ENCODE measurements at places on chromosomes 5 and 9. TPM values are rescaled to one million over a fixed set of nuclear protein-coding genes. Genes with fewer than 3 reads are reported as not detected.
A peak's percentile ranks its signal among the peaks of the same experiment; 100 is the strongest.

The SLC34A3 gene
- total RNA-seq, result not detected

GRCh38 chr9:120914953-120915352 is 11.6 kb downstream of the TRAF1 start:
- no peaks in the 10 kb centered on the region for H3K4me1 ChIP-seq
- no peak for DNase-seq
- no peak overlapping the region for H3K27ac ChIP-seq
- no peak overlapping the region for H3K4me3 ChIP-seq
- H3K36me3 ChIP-seq, result peaks cover 8% of the 10 kb centered on the region

DNA sequence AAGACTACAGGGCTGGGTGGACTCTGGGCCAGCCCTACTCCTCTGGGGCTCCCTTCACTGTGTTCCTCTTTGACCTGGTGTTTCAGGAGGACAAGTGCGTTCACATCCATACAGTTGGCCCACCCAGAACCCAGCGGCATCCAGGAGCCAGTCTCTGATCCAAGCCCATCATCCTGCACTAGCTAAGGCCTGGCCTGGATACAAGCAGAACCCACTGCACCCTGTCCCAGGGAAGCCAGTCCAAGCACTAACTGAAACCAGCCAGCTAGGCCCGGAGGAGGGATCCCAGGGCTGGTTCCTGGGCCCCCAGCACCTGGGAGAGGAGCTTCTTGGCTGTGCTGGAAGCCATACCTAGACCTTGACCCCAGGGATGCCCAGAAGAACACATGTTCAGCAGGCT is 4.1 kb upstream of the GBGT1 start:
- no peaks in the 10 kb centered on the region for H3K27me3 ChIP-seq
- no peak overlapping the region for H3K4me3 ChIP-seq
- peaks cover 13% of the 10 kb centered on the region for H3K4me1 ChIP-seq
- H3K27ac ChIP-seq, result no peak overlapping the region
- no peak for DNase-seq

GRCh38 chr5:64497386-64497785 is 8.4 kb upstream of the RGS7BP start:
- no peak for DNase-seq
- H3K27ac ChIP-seq, result no peak overlapping the region
- H3K4me1 ChIP-seq, result no peaks in the 10 kb centered on the region
- H3K36me3 ChIP-seq, result no peaks in the 10 kb centered on the region

GRCh38 chr5:37495668-37496347 is 116.7 kb downstream of the WDR70 start:
- H3K4me3 ChIP-seq, result no peak overlapping the region
- no peaks in the 10 kb centered on the region for H3K27me3 ChIP-seq
- H3K36me3 ChIP-seq, result peaks cover 2% of the 10 kb centered on the region
- no peak for DNase-seq

DNA sequence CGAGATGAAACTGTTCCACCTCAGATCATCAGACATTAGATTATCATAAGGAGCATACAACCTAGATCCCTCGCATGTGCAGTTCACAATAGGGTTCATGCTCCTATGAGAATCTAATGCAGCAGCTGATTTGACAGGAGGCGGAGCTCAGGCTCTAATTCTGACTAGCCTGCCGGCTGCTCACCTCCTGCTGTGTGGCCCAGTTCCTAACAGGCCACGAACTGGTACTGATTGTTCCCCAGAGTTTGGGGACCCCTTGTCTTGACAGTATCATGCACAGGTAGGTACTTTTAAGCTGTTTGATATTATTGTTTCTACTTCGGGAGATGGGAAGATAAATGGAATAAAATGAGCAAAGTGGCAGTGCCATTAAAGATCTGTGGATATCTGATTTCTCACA is 66.9 kb downstream of the ZCCHC7 start:
- no peaks in the 10 kb centered on the region for H3K27me3 ChIP-seq
- no peak overlapping the region for H3K4me3 ChIP-seq
- no peak overlapping the region for H3K27ac ChIP-seq
- H3K4me1 ChIP-seq, result no peaks in the 10 kb centered on the region
- peaks cover 5% of the 10 kb centered on the region for H3K36me3 ChIP-seq
- DNase-seq, result no peak

GRCh38 chr9:112166176-112167140 is 8.6 kb downstream of the SUSD1 start:
- peaks cover 5% of the 10 kb centered on the region for H3K4me1 ChIP-seq
- no peak overlapping the region for H3K4me3 ChIP-seq
- DNase-seq, result peak; percentile 70
- no peaks in the 10 kb centered on the region for H3K27me3 ChIP-seq

DNA sequence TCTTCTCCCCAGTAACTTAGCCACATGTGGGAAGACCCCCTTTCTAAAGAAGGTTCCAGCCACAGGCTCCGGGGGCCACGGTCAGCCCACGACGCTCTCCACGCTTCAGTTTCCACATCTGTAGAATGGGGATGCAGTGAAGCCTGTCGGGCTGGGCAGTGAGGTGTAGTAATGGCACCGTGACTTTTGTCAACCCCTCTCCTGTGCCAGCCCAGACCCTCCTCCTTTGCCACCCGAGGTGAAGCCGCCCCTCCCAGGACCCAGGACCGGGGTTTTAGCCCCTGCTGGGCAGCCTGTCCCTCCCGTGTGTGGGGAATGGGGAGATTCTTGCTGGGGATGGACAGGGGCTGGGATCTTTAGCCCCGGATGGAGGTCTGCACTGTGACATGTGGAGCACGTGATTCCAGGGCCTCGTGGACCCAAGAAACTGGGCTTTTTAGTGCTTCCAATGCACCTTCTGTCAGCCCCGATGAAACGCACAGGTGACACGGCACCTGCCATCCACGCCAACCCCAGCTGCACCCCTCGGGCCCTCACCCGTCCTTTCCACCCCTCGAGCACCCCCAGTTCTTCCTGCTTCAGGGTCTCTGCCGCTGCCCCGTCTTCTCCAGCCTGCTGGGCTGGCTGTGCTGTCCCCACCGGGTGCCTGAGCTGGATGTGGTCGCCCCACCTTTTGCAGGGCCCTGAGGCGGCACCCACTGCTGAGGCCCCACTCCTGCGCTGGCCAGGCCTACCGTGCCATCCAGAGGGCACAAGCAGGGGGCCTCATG is 13.4 kb upstream of the RNU6ATAC start:
- H3K36me3 ChIP-seq, result no peaks in the 10 kb centered on the region
- H3K4me3 ChIP-seq, result no peak overlapping the region
- peak; percentile 12 for DNase-seq
- no peaks in the 10 kb centered on the region for H3K27me3 ChIP-seq
- no peak overlapping the region for H3K27ac ChIP-seq

DNA sequence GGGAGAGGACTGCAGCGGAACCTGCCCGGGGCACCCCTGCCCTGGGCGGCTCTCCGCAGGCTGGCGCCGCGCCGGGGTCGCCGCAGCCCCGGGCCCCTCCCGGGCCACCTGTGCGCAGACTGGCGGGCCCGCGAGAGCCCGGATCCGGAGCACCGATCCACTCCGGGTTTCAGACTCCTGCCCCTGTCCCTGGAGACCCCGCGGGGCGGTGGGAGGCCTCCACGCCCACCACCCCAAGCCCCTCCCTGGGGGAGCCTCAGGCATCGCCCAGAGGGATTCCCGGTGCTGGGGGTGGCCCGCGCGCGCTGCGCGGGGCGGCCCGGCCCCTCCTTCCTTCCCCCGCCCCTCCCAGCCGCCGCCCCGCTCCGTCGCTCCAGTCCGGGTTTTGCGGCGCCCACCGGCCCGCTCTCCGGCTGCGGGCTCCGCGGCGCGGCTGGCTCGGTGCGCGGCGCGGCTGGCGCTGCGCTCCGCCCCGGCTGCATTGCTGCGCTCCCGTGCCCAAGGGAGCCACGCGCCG is at the start of gene UNC5A:
UNC5A (plus strand) TSS at position 479 of the 517 bp plus-strand sequence. CDS start 192 bp downstream, outside the sequence.
- H3K4me1 ChIP-seq, result peaks cover 11% of the 10 kb centered on the region
- no peak within 1 kb of the TSS for H3K27ac ChIP-seq
- peak within 1 kb of the TSS; percentile 60 for H3K4me3 ChIP-seq
- H3K36me3 ChIP-seq, result no peaks in the 10 kb centered on the region

- no peak for DNase-seq
- H3K36me3 ChIP-seq, result no peaks in the 10 kb centered on the region
- H3K27ac ChIP-seq, result peak overlapping the region; percentile 76
- H3K27me3 ChIP-seq, result no peaks in the 10 kb centered on the region
Measured at GRCh38 chr9:109098171-109098959, 21.4 kb downstream of the TMEM245 start.

The FOXI1 gene
- total RNA-seq, result not detected

GRCh38 chr5:127492854-127493738 is 24.3 kb upstream of the PRRC1 start:
- no peak overlapping the region for H3K4me3 ChIP-seq
- H3K27ac ChIP-seq, result no peak overlapping the region
- H3K4me1 ChIP-seq, result no peaks in the 10 kb centered on the region

GRCh38 chr5:168853972-168854371 is 274.8 kb upstream of the PANK3 start:
- DNase-seq, result no peak
- no peaks in the 10 kb centered on the region for H3K4me1 ChIP-seq
- peaks cover 2% of the 10 kb centered on the region for H3K27me3 ChIP-seq
- no peak overlapping the region for H3K4me3 ChIP-seq
- H3K36me3 ChIP-seq, result no peaks in the 10 kb centered on the region

DNA sequence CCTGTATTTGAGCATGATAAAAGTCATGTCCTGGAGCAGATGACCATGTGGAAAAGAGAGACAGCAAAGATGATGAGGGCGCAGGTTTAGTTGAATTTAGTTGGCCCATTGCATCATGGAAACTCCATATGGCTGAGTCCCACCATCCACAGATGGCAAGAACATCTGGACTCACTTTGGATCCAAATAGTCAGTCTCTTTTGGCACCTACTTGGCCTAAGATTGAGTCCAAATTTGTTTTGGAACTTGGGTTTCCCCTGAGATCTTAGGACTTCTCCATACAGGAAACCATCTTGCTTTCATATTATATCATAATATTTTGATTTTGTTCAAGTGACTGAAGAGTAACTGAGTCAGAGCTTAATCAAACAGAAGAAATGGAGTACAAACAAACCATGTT is 217.5 kb downstream of the DRD1 start:
- H3K27me3 ChIP-seq, result no peaks in the 10 kb centered on the region
- H3K4me1 ChIP-seq, result no peaks in the 10 kb centered on the region
- no peaks in the 10 kb centered on the region for H3K36me3 ChIP-seq

The SPATA31D4 gene
- not detected for total RNA-seq

The NEUROG1 gene
- not detected for total RNA-seq

GRCh38 chr9:93698140-93698908 is 121.9 kb downstream of the PHF2 start:
- no peaks in the 10 kb centered on the region for H3K27me3 ChIP-seq
- no peak overlapping the region for H3K4me3 ChIP-seq
- DNase-seq, result no peak
- H3K27ac ChIP-seq, result no peak overlapping the region
- no peaks in the 10 kb centered on the region for H3K4me1 ChIP-seq

- DNase-seq, result no peak
- H3K36me3 ChIP-seq, result no peaks in the 10 kb centered on the region
- H3K4me3 ChIP-seq, result no peak overlapping the region
- H3K4me1 ChIP-seq, result peaks cover 19% of the 10 kb centered on the region
- peak overlapping the region; percentile 23 for H3K27ac ChIP-seq
- no peaks in the 10 kb centered on the region for H3K27me3 ChIP-seq
Measured at GRCh38 chr9:112069318-112070169, 105.6 kb downstream of the SUSD1 start.

DNA sequence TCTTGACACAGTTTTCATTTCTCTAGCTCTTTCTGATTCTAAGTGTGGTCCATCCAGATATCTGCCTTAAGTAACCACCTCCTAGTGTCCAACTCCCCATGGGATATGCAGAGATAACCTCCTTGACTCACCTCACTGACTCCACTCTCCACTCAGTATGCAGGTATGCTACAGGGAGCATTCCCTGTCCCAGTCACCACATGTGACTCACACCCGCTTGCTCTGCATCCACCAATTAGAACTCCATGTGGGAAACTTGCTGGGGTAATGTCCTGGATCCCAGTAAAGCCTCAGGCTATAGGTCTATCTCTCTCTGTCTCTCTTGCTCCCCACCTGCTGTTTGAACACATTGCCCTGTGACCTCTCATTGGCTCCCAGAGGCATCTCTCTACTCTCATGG is 563.9 kb downstream of the HTR1A start:
- H3K27me3 ChIP-seq, result no peaks in the 10 kb centered on the region
- no peak for DNase-seq
- no peak overlapping the region for H3K4me3 ChIP-seq
- no peaks in the 10 kb centered on the region for H3K4me1 ChIP-seq

- H3K4me3 ChIP-seq, result no peak overlapping the region
- no peak overlapping the region for H3K27ac ChIP-seq
- H3K4me1 ChIP-seq, result no peaks in the 10 kb centered on the region
- H3K36me3 ChIP-seq, result no peaks in the 10 kb centered on the region
Measured at GRCh38 chr9:133792721-133793470, 54.7 kb upstream of the SARDH start.

The IL33 gene
- 11.5 TPM for total RNA-seq

- no peaks in the 10 kb centered on the region for H3K27me3 ChIP-seq
- no peaks in the 10 kb centered on the region for H3K36me3 ChIP-seq
- DNase-seq, result no peak
- H3K4me1 ChIP-seq, result no peaks in the 10 kb centered on the region
Measured at GRCh38 chr9:134877541-134877940, 3.1 kb upstream of the FCN2 start.

The PCDHGB4 gene
- total RNA-seq, result 3.0 TPM

- peak within 1 kb of the TSS; percentile 86 for H3K4me3 ChIP-seq
- peaks cover 38% of the 10 kb centered on the region for H3K4me1 ChIP-seq
- peak within 1 kb of the TSS; percentile 95 for H3K27ac ChIP-seq
Measured at GRCh38 chr5:135398855-135399793, at the start of gene MACROH2A1. MACROH2A1 (minus strand) TSS chr5:135399231; CDS start chr5:135389093, 10,138 bp downstream.

- no peak for DNase-seq
- H3K27me3 ChIP-seq, result no peaks in the 10 kb centered on the region
- peaks cover 12% of the 10 kb centered on the region for H3K4me1 ChIP-seq
- H3K4me3 ChIP-seq, result no peak overlapping the region
Measured at GRCh38 chr9:123327697-123328100, 28.3 kb upstream of the CRB2 start.

DNA sequence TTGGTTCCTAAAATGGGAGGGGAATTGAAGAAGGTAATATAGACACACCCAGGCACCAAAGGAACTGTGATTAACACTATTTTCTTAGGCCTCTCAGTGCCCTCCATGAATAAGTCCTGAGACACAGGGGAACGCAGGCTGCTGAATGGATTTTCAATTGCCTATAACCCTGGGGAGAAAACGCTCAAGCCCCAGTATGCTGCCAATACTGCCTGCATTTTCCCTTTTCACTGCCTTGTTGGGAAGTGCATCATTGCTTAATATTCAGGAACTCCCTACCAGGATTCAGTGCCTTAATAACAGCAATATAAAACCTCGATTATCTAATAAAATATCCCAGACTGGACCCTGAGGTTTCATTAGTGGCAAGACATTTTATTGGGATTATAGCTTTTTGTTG is 25.4 kb downstream of the APBA1 start:
- no peak for DNase-seq
- no peaks in the 10 kb centered on the region for H3K27me3 ChIP-seq
- H3K36me3 ChIP-seq, result no peaks in the 10 kb centered on the region
- H3K27ac ChIP-seq, result no peak overlapping the region
- H3K4me1 ChIP-seq, result no peaks in the 10 kb centered on the region

- no peak overlapping the region for H3K27ac ChIP-seq
- no peak overlapping the region for H3K4me3 ChIP-seq
- peaks cover 19% of the 10 kb centered on the region for H3K4me1 ChIP-seq
- no peaks in the 10 kb centered on the region for H3K27me3 ChIP-seq
- no peaks in the 10 kb centered on the region for H3K36me3 ChIP-seq
Measured at GRCh38 chr5:78905084-78905938, 79.8 kb downstream of the ARSB start.

GRCh38 chr5:33612386-33612785 is 171.6 kb downstream of the TARS1 start:
- H3K27me3 ChIP-seq, result no peaks in the 10 kb centered on the region
- DNase-seq, result no peak
- H3K36me3 ChIP-seq, result no peaks in the 10 kb centered on the region
- no peak overlapping the region for H3K4me3 ChIP-seq
- no peaks in the 10 kb centered on the region for H3K4me1 ChIP-seq
